ENCODE measurements at places on chromosomes 6 and 20. TPM values are rescaled to one million over a fixed set of nuclear protein-coding genes. Genes with fewer than 3 reads are reported as not detected.

SLC17A3 gene
- 0.58 TPM for total RNA-seq

SLC22A1 gene
- total RNA-seq = 2.2 TPM

SPTLC3 gene
- total RNA-seq = 0.26 TPM

LPA gene
- not detected for total RNA-seq

MCM8 gene
- total RNA-seq = 41.0 TPM

LCA5 gene
- total RNA-seq = 0.05 TPM

CSTF1 gene
- total RNA-seq = 52.5 TPM

SDHAF4 gene
- 14.3 TPM for total RNA-seq

RAD21L1 gene
- total RNA-seq = not detected

CALHM5 gene
- not detected for total RNA-seq

All from activated CD4-positive, alpha-beta T cell treated with anti-CD3 and anti-CD28 coated beads, Interleukin-2, amount 10 ng/mL, durations not matched to agents 24 days and 14 days (primary cell).